ENCODE measurements at places on chromosomes 12 and 14.

DNA sequence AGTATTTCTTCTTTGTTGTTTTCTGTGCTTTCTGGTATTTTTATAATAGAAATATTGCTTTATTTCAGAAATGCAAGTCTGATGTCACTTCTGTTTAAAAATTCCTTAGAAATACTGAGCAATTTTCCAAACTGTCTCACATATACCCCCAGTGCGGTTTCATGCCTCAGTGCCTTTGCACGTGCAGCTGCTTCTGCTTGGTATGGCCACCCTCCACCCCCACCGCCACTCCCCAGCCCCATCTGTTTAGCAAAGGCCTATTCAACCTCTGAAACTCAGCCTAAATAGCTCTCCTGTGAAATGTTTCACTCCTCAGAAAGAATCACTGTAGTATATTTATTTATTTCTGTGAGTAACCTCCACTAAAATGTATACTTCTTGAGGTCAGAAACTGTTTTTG, 52.3 kb downstream of the PPM1H start:
- no peak for DNase-seq

DNA sequence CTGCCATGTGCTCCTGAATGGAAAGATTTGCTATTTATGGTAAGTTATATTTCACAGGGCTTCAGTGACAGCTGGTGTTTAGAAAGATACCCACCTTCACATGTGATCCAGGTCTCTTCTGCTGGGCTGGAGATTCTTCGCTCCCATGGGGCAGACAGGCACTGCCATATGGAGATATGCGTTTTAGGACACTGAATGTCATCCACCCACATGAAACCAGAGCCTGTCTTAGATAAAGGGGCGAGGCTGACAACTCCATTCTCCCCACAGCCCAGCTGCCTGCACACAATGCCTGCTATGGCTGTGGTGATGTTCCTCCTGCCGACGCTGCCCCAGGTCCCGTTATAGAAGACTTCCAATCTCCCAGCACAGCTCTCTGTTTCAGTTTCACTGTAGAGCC, 69.4 kb downstream of the ACSM4 start:
- peak; percentile 99 for DNase-seq

DNA sequence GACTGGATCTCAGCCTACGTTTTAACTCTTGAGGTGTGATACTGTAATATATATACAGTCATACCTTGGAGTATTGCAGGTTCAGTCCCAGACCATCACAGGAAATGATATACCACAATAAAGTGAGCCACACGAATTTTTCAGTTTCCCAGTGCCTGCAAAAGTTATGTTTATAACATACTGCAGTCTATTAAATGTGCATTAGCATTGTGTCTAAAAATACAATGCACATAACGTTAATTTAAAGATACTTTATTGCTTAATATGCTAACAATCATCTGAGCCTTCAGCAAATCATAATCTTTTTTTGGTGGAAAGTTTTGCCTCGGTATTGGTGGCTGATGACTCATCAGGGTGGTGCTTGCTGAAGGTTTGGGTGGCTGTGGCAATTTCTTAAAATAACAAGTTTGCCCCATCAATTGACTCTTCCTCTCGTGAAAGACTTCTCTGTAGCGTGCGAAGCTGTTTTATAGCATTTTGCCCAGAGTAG, 18.9 kb downstream of the PYROXD1 start:
- DNase-seq: no peak

DNA sequence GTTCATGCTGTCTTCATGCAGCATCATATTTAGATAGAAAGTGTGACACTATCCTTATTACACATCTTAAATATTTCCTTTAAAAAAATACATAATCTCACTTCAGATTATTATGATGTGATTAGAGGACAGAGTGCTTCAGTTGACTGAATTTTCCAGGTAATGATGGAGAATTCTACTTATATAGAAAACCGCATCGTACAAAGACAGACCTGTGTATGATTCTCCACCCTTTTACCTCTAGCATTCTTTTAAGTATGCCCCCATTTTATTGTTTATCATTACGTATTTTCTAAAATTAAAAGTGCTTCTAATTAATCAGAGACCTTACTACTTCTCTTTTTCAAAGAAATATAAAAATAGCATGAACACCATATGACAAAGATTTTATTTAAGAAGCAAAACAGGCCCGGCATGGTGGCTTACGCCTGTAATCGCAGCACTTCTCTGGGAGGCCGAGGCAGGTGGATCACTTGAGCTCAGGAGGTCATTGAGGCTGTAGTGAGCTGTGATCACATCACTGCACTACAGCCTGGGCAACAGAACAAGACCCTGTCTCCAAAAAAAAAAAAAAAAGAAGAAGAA, 13.9 kb downstream of the RPS6KA5 start:
- no peak for DNase-seq

- no peak for DNase-seq
Measured at GRCh38 chr12:83826112-83826511, 1086.5 kb downstream of the SLC6A15 start.

DNA sequence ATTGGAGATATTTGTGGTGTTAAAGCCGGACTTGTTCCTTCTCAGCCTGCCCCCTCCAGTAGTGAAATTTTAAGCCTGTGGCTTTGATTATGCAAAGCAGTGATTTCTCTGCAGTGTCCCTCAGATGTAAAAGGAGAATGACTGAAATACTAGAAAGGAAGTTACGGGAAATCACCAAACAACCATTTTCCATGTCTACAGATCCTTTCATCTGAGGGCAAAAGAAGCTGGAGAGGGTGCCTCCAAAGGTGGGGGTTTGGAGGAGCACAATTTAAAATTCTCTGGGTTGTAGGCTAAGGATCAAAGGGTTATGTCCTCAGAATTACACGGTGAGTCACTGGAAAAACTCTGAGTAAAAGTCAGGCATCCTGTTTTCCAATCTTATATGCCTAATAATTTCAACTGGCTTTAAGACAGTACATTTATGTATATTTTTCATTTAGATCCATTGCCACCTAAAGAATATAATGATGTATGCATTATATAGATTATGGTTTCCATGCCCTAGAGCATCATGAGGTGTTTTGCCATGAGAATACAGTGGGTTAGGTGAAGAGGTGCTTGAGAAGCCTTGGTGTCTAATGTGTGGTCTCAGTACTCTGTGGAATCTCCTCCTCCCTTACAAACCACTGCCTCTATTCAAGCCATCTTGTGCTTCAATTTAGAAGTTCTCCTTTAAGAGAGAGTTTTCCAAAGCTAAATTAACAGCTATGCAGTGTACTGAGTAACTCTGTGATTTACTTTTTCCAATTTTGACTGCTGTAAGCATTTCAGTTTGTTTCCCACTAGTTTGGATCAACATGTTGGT, 362.1 kb downstream of the RAD51B start:
- DNase-seq: no peak

- DNase-seq: no peak
Measured at GRCh38 chr14:92969430-92969829, 46.5 kb downstream of the CHGA start.

DNA sequence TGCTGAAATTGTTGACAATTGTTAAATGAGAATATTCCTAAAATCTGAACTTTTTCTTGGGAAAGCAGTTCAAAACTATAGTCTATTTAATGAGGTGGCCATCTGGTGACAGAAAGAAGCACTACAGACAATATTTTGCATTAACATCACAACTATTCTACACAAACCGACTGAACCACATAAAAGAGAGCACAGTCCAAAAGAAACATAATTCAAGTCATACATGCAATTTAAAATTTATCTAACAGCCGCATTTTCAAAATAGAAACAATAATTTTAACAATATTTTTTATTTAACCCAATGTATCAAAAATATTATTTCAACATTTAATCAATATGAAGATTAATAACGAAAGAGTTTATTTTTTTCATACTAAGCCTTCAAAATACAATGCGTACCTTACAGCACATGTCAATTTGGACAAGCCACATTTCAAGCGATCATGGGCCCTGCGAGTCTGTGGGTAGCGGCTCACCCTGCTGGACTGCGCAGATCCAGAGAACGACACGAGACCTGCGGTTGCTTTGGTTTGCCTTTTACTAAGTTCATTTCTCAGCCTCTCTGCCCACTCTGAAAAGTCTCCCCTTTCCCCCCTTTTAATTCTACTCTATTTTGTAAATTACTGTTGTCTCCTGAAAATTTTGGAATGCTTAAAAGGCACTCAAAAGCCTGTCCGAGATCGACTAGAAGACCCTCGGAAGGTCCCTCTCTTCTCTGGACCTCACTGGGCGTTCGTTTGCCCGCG, 947 bp upstream of the LRRC9 start:
- peak; percentile 68 for DNase-seq

GRCh38 chr12:72077111-72077820, 138.6 kb downstream of the TPH2 start:
- no peak for DNase-seq

- DNase-seq: no peak
Measured at GRCh38 chr12:74379114-74379513, 158.5 kb upstream of the ATXN7L3B start.

DNA sequence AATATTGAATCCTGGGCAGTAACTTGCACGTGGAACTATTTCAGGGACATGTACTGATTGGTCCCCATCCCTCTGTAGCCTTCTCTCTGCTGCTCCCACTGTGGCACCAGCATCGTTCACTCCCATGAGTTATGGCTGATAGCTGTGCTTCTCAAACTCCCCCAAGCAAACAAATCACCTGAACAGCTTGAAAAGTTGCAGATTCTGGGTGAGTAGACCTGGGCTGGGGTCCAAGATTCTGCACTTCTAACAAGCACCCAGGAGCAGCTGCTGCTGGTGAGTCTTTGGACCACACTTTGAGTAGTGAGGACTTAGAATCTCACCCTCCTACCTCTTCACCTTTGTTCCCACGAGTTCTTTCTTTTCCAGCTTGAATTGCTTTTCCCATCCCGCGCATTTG, 49.4 kb upstream of the ZFP36L1 start:
- DNase-seq: no peak

DNA sequence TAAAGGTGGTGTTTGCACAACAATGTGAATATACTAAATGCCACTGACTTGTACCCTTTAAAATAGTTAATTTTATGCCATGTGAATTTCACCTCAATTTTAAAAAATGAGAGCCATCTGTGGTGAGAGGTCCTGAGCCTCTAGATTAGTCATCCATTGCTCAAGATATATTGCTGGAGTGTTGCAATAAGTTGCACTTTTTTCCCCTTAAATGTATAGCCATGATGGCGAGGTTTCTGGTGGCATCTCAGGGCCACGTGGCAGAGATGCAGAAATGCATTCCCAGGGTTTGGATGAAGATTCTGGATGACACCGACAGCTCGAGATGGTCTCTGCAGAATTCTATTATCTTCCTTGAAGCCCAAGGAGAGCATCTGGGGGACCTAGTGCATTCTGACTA, 153.7 kb downstream of the AACS start:
- DNase-seq: no peak

DNA sequence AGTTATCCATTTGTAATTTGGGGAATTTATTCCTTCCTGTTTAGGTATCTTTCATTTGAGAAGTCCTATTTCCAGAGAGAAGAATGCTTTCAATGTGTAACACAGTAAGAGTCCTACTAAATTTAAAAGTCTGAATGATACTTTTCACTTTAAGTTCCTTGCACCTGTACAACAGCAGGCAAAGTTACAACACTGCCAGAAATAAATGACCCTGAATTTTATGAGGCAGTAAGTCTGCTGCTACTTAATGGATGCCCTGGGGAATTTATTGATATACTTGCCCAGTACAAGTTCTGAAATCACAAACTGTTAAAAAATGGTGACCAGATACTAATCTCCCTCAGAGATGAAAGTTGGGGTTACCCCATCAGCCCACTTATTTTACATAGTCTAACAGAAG, 53.1 kb downstream of the NTS start:
- DNase-seq: no peak

GRCh38 chr14:72666610-72667009, 227.3 kb downstream of the DPF3 start:
- DNase-seq: no peak

DNA sequence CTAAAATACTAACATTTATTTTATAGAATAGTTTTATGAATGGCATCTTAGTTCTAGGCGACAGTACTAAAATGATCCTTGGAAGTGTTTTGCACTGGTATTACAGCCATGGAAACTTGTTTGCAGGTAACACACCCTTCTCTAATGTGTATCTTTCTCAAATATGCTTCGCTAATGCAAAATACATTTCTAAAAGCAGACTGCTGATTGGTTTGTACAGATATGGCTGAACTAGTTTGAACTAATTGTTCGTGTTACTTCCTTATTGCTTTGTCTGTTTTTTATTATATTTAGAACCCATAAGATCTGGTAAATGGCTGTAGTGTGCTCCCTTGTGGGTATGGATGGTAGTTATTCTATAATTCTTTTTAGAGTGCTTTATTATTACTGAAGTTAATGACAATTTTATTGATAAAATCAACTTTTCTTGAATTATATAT, 53.0 kb downstream of the ATF7IP start:
- DNase-seq: no peak

- DNase-seq: no peak
Measured at GRCh38 chr12:106276032-106276740, 26.3 kb upstream of the TCP11L2 start.

DNA sequence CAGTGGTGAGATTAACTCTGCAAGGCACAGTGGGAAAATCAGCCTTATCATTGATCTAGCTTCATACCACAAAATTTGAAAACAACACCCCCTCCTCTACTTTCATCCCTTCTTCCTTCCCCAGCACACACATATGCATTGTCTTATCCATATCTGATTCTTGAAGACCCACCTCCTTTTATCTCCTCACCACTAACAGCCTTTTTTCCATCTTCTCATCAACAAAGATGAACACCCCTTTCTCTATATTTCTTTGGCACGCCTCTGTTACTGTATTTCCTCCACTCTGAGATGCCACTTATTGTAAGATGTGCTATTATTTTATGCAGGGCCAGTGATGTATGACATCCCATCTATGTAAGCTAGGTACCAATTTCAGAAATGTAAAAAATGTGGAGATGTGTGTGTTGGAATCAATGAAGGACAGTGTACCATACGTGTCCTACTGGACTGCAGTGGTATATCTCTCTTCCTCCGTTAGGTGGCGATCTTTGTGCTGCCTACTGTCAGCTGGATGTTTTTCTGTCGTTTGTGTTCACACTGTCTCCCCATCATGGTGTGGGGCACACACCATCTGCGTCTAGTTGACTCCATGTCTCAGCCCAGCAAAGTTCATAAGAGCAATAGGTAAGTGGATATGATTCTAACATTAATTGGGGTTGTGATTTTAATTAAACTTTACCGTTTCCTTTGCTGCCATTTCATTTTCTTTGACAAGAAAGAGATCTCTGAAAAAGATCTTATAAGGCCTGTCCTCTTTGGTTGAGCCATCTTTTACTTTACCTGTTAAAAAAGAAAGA, 24.0 kb downstream of the CCDC38 start:
- peak; percentile 2 for DNase-seq

GRCh38 chr12:27505109-27505508, 18.9 kb upstream of the PPFIBP1 start:
- no peak for DNase-seq

DNA sequence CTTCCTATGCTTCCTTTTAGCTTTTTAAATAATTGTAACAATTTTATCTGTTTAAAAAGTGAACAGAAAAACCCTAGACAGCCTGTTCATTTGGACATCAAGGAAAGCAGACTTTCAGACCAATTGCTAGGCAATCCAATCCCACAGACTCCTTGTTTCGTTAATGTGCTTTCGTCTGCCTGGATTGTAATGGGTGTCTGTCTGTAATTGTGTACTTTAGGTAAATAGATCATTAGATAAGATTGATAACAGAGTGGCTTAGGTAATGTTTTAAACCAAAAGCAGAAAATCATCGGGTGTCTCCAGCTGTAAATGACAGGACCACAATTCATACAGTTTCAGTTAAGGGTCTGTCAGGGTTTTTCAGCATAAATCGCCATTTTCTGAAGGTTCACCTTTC, 19.6 kb downstream of the CCDC60 start:
- no peak for DNase-seq

GRCh38 chr14:96191353-96191752, 13.3 kb upstream of the BDKRB2 start:
- DNase-seq: no peak

GRCh38 chr12:26058818-26059217, 66.0 kb downstream of the BHLHE41 start:
- DNase-seq: no peak
